ENCODE measurements at places on chromosomes 11 and 22.

DNA sequence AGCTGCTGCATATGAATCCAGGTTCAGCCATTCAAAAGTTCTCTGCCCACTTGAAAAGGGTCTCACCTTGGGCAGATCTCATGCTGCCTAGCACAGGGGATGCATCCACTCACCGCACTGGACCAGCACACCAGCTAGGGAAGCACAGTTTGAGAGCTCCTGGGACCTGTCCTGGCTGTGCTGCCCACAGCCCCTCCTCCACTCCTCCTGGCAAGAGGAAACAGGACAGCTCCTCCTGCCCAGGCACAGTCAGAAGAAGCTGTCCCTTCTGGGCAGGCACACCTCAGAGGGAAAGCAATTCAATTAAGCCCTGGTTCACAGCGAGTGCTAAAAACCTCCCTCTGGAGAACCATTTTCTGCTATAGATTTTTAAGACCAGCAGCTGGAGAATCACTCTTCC, 146.7 kb downstream of the ST3GAL4 start:
- no peak for DNase-seq

DNA sequence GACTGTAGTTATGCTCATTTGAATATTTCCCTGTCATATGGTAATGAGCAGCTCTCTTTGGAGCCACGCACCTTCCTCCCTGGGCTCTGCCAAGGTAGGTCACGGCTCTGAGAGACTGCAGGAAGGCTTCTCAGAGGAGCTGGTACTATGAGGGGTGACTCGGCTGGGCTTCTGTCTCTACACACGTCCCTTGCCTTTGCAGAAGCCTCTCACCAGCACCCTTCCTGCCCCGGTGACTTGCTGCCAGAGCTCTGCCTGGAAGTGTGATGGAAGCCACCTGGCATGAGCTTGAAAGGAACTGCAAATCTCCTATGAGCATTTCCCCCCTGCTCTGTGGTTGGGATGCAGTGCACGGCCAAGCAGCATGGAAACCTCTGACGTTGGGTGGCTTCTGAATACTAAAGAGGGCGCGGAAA, 74.2 kb downstream of the KIRREL3 start:
- DNase-seq = no peak

DNA sequence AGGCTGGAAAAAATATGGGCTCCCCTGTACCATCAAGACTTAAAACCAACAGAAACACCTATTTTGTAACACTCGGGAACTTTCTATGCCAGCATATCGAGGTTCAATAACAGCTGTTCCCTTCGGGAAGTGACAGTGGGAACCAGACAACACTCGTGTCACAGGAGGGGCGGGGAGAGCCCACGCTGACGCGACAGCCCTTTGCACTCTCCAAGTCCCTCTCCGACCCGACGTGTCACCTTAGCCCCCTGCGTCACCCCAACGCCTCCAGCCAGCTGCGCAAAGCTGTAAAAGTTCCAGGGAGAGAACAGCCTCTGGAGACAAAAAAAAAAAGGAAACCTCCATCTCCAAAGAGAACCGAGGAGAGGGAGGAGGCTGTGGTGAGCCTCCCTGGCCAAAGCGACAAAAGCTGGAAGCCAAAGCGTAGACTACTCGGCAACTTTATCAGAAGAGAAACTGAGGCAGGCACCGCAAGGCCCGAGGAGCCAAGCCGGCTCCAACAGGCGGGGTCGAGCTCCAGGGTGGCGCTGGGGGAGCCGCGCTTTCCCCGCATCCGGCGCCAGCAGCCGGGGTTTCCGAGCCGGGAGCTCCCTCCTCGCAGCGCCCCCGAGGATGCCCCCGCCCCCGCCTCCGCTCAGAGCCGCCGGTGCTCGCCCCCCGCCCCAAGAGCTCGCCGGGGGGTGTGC, 751 bp downstream of the ARFGAP3 start:
- no peak for DNase-seq

DNA sequence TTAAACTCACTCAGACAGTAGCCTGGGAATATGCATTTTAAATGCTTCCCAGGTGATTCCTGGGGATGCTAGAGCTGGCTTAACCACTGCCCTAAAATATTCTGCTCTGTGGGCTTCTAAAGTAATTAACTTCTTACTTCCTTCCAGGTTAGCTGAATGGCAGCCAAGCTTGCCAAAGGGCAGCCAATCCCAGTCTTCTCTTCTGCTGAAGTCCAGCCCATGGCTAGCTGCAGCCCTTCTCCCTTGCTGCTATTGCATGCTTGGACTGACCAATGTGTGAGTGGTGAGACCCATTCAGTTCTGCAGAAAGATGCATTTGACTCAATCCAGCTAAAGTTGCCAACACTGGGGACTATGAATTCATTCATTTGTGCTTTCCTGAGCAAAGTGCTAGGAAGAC, 411.9 kb downstream of the SOX6 start:
- DNase-seq = no peak

DNA sequence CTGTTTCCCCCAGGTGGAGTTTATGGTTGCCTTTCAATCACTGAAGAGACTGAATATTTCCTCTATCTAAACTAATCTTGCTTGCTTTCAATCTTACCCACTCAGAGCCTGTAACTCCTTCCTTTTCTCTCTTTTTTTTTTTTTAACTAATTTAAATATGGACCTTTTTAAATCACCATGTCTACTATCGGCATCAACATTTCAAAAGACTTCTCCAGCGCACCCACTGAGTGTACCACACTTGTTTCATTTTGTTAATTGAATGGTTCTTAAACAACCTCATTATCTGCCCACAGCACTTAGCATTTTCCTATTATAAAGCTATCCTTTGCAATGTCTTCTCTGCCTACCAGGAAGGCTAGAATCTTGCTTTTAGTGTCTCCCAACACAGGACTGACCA, 1212.5 kb downstream of the LRRC4C start:
- DNase-seq = no peak

DNA sequence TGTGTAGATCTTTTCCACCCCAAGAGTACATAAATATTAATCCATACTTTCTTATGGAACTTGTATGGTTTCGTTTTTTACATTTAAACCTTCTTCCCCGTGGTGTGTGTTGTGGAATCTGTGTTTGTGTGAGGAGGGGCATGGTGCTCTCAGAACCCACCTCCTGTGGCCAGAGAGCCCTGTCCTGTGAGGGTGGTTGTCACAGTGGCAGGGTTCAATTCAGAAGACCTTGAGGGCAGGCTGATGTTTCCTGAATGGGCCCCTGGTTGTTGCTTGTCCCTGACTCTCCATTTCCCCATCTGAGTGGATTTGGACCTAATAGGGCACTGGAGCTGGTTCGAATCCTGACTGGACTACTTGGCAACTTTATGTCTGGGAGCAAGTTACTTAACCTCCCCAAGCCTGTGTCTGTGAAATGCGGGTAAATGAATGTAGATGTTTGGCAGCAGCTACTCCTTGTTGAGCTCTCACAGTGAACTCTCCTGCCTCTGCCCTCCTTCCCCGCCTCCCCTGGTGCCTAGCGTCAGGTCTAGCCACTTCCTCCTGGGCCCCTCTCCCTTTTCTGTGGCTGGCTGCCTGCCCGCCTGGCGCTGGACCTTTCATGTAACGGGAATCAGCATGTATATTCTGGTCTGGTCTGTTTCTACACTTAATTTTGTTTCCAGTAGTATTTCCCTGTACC, 7.3 kb downstream of the NEAT1 start:
- no peak for DNase-seq

DNA sequence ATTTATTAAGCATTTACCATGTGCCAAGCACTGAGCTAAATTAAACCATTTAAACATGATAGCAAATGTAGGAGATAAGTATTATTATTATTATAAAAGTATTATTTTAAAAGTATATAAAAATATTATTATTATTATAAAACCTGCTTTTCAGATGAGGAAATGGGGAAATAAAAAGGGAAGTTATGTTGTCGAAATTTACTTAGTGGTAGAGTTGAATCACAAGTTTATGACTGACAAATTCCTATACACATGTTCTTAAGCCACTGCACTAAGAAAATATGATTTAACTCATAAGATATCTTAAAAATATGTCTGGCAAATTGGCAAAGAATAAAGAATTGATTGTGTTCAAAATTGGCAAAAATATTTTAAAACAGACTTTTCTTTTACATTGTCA, 53.8 kb downstream of the CASP12 start:
- DNase-seq = no peak

GRCh38 chr22:47139013-47139789, 376.8 kb downstream of the TBC1D22A start:
- DNase-seq = no peak

DNA sequence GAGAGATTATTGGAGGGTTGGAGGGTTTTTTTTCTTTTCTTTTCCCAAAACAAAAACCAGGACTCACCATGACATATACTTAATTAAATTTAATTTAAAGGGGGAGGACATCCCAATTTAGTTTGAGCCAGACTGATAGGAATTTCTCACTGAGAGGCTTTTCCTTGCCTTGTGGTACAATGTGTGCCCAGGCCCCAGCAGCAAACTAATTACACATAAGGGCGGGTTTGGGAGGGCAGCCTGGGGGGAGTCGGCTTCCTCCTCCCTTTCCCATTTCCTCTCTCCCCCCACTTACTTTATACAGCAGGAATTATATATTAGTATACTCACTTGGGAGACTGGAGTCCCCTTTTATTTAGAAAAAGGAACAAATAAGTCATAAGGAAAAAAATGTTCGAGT, 2.9 kb downstream of the TEAD1 start:
- DNase-seq = no peak

DNA sequence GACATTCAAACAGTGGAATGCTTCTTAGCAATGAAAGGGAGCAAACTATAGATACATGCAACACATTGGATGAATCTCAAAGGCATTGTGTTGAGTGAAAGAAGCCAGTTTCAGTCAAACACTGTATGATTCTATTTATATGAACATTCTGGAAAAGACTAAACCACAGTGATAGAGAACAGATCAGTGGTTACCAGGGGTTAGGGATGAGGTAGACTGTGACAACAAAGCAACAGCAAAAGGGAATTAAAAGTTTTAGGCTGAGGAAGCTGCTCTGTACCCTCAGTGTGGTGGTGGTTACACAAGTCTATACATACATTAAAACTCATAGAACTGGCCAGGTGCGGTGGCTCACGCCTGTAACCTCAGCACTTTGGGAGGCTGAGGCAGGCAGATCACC, 23.0 kb downstream of the FDX1 start:
- DNase-seq = no peak

DNA sequence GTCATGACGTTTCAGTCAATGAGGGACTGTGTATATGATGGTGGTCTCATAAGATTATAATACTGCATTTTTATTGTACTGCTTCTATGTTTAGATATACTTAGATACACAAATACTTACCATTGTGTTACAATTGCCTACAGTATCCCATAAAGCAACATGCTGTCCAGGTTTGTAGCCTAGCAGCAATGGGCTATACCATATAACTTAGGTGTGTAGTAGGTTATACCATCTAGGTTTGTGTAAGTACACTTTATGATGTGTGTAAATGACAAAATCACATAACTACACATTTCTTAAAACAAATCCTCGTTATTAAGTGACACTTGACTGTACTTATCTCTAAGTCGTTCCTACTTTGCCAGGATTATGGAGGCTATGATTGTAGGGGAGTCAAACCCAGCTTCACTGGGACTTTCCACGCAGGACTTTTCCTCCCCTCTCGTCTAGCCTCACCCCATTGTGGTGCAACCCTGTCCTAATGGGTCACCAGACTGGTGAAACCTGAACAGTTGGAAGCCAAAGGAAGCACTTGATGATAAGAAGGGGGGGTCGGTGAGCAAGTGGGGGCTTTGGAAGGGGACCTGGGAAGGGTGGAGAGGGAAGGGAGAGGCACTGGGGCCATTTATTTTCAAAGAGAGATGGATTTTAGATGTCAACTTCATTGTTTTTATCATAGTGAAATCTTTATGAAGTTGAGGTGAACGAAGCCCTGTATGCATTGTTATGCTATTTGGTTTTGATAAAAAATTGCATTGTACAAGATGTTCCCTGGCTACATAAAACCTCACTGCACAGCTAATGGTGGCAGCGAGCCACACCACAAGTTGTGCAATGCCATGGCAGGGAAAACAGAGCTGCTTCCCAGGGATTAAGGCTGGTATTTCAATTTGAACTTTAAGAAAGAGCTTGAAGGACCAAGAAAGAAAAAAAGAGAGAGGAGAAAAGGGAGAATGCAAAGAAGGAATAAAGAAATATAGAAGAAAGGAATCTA, 129.1 kb downstream of the EHF start:
- DNase-seq = peak; percentile 15

DNA sequence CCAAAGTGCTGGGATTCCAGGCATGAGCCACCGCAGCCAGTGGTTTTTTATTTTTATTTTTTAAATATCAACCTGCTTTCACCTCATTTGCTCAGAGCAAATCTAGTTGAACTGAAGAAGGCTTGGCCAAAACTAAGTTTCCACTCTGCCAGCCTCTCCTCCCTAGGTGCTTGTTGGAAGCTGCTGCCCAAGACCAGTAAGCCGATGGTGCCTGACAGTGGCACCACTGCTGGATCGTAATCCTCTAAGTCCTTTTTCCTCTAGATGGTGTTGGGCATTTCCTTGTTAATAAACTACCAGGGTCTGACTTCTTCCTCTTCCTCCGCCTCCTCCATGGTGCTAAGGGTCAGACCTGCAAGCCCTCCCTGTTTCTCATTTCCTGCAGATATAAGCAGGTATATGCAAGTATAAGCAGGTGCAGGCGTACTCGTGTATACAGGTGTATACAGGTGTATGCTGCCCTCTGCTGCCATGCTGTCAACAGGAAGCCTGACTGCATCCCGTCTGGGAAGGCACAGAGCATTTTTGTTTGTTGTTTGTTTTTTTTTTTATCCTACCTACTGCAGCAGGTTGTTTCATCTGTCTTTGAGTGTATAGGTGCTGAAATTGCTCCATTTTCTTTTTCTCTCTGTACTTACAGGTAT, 1.6 kb downstream of the NADSYN1 start:
- DNase-seq = no peak

DNA sequence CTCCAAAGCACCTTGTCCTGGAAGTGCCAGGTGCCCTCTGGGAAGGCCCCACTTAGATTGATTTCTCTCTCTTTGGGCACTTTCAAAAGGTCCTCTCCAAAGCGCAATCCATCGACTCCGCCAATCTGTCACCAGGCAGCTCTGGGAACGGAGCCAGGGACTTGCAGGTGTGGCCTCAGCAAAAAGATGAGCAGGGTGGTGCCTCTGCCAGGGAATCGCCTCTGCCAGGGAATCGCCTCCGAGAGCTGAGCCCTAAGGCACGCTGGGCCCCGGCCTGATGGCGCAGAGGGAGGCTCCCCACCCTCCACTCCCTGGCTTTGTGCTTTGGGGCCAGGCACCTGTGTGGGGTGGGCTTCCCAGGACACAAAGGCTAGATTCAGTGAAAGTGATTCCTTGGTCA, 1391.3 kb downstream of the TBC1D22A start:
- no peak for DNase-seq

- no peak for DNase-seq
Observed at GRCh38 chr11:3046190-3046589, 11.0 kb downstream of the CARS1 start.

- no peak for DNase-seq
Observed at GRCh38 chr11:69155302-69156234, at the start of gene SMIM38. SMIM38 (plus strand) TSS chr11:69155935; CDS start chr11:69157847, 1,912 bp downstream.

DNA sequence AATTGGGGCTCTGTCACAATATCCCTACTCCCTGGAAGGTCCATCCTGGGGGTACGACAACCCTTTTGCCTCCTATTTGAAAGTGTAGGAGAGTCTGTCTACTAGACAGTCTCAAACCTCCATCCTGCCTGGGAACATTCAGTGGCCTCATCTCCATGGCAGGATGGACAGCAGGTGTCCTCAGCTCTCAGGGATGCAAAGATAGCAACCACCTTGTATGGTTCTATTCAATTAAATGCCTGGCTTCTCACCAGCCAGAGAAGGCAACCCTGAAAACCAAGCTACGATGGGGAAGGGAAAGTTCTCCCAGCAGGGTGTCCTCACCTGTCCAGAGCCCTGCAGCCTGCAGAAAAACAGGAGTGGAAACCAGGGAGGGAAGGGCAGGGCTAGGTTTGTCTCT, 164.9 kb downstream of the MIAT start:
- no peak for DNase-seq

Data from BJ (cell line).